ENCODE measurements at places on chromosomes 12 and 14.

DNA sequence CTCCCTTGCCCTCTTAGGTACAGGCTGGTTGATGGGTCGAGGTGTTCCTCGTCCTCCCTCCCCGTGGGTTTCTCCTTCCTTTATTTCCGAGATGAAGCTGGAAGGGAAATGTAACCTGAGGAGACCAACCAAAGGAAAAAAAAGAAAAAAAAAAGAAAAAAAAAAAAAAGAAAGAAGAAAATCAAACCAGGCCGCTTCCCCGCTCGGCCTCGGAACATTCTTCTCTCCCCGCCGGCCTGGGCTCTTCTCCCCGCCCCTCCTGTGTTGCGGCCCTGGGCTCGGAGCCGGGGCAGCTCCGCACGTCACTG is 1.6 kb upstream of the NFATC4 start:
- no peak for DNase-seq

- DNase-seq, result no peak
Observed at GRCh38 chr12:116665666-116666304, 72.1 kb downstream of the SPRING1 start.

GRCh38 chr12:64256166-64256800 is 34.2 kb upstream of the KICS2 start:
- DNase-seq, result peak; percentile 36

GRCh38 chr14:96198430-96199130 is 6.1 kb upstream of the BDKRB2 start:
- no peak for DNase-seq

- DNase-seq, result no peak
Observed at GRCh38 chr12:29157486-29157946, 8.4 kb downstream of the FAR2 start.

DNA sequence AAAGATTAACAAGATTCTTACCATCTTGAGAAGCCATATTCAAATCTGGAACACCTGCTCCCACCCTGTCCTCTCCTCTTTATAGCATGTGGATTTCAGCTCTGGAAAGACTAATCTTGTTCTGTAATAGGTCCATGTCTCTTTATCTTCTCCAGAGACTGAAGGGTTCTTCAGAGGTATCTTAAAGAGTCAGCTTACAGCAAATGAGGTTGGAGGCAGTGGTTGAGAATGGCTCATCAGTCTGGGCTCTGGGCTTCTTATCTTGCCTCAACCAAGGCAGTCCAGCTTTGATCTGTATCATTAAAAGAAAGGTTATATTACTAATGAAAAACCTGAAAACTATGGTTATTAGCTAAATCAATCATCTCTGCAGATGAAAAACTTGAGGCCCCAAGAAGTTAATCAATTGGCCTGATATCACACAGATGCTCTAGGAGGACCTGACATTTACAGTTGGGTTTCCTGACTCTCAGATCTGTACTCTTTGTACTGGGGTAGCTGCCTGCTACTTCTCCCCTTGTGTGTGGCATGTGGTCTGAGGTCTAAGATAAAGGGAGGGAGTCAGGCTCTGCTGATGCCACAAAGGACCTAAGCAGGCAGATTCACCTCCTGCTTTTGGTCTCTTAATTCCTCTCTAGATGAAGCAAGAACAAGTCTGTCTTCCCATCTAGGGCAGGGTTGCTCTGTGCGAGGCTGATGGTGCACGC is 1.7 kb upstream of the AKAP6 start:
- DNase-seq, result no peak

- DNase-seq, result no peak
Observed at GRCh38 chr12:12919666-12920435, 28.5 kb downstream of the GPRC5A start.

GRCh38 chr12:101592921-101593320 is 1.9 kb upstream of the MYBPC1 start:
- no peak for DNase-seq

DNA sequence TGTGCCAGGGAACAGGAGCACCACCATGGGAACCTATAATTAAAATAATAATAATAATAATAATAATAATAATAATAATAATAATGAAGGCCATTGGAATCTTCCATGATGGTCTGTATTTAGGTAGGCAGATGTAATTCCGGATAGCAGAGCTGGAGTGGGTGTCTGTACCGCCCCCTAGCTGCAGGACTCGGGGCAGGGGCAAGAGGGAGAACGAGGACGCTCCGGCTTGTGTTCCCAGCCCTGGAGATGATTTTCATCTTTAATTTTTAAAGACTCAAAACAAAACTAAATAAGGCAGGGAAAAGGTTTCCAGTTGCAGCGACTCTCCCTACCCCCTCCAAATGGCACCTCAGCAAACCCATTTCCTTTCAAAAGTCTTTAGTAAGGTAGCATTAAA is 501.1 kb downstream of the VRK1 start:
- DNase-seq, result no peak

DNA sequence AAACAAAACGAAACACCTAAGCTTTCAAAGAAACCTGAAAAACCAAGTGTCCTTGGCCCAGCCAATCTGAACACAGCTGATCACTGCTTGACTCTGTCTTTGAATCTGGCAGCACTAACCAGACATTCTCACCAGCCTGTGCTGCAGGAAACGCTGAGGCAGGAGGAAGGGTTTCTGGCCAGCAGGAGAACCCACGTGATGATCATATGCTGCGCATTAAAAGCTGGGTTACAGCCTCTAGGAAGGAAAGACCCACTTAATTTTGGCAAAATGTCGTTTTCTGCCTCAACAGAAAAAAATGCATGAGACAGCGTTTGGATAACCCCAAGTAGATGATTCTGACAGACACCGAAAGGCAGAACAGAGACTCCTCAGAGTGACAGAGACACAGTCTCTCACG is 9.8 kb downstream of the APPL2 start:
- no peak for DNase-seq

DNA sequence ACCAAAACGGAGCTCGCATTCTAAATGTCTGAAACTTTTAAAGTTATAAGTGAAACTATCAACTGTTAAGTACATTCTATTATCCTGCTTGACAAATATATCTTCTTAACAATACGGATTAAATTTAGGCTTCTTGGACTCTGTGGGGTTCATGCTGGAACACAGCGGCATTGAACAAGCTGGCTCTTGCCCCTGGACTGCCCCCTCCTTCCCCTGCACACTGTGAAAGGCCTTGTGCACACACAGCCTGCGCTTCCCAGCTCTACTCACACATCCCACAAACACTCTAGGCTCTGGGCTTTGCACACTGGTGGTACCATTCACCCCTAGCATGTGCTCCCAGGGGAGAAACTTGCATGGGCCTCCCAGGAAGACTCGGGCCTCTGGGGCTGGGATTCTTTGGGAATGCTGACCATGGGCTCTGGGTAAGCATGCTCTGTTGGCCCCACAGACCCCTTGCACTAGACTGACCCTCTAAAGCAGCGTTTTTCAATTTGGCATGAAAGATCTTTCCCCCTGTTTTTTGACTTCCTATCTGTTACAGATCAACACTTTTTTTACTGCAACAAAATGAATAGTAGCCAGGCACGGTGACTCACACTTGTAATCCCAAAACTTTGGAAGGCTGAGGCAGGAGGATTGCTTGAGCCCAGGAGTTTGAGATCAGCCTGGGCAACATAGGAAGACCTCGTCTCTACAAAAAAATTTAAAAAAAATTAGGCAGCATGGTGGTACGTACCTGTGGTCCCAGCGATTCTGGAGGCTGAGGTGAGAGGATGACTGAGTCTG is 96.2 kb upstream of the CPM start:
- no peak for DNase-seq

DNA sequence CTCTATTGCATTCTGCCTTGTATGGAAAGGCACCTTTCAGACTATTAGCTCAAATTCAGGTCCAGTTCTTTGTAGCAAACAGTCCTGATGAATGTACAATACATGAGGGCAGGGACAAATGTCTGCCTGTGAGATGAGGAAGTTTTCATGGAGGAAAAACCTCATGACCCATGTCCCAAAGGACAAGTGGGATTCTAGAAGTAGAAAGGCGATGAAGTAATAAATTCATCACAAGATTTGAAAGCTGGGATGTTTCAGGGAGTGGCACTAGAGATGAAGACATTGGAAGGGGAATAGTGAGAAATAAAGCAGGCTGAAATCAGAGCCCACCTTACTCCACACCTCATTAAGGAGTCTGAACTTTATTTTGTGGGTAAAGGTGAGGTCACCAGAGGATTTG is 4.2 kb downstream of the CORO1C start:
- DNase-seq, result no peak

DNA sequence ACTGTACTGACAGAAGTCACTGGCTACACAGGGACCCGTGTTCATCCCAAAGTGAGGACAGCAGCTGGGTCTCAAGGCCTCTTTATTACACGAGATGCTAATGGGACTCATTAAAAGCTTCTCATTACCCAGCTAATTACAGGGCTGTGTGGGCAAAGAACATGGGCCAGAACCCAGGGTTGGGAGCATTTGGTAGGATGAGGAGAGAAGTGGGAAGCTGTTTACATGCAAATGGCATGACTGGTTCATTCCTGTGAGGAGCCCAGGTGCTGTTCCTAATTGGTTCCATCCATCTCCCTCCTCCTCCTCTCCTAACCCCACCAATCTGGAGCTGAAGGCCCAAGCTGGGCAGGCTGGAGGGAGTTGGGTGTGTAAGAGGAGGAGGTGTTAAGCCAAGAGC is 8.9 kb upstream of the TAC3 start:
- no peak for DNase-seq

- no peak for DNase-seq
Observed at GRCh38 chr14:51998348-51998747, 9.0 kb downstream of the RTRAF start.

DNA sequence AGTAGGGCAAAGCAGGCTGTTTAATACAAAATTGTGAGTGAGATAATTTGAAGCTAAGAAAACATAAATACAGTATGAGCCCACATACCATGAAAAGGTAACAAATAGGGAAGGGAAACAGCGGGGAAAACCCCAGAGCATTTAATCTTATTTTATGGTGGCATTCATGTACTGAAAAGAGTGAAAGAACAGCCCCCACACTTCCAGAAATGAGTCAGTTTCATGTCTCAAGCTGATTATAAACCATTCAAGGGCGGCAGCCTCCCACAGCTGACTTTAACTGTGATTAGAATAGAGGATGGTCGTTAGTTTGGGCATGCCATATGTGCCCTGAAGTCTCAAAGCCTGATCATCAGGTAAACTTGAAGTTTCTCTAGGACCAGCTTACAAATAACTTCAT is 64.5 kb downstream of the FOXG1 start:
- no peak for DNase-seq

- DNase-seq, result no peak
Observed at GRCh38 chr12:116425256-116426193, 133.7 kb upstream of the MAP1LC3B2 start.

- DNase-seq, result no peak
Observed at GRCh38 chr12:11730299-11731041, 81.0 kb downstream of the ETV6 start.

Measured in NCI-H1417 treated with DMSO at 0.1 percent for 48 hours (cell line).